ENCODE measurements at places on chromosomes 2 and 18.

DNA sequence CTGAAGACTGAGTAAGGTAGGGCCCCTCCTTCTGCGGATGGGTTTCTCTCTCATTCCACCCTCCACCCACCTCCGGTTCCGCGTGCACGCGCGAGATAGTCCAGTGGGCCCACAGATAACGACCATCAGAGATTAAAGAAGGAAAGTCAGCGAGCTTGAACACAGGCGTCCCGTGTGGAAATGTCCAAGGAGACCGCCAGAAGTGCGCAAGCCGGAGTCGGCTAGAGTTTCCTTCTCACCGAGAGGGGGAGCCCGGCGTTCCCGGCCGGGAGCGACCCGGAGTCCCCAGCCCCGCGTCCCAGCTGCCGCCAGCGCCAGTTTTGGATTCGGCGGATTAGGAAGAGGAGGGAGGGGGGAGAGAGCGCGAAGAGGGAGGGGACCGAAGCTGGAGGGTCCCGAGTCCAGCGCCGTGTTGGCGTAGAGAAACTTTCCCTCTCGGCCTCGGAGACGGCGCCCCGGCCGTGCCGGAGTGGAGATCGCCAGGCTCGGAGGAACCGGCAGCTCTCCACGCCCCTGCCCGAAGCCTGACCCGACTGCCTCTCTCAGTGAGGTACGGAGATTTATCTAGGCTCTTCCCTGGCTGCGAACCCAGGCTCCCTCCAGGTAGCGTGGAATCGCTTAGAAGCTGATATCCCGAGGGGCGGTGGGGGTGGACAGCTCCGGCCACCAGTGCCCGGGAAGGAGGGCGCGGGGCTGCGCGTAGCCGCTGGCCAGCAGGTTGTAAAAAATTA lies at the start of gene GULP1:
Gene GULP1 (plus strand): TSS at position 258 of the 731 bp plus-strand sequence. CDS start 185,829 bp downstream, outside the sequence.
- peak; percentile 77 for DNase-seq

- DNase-seq: peak; percentile 39
Observed at GRCh38 chr2:219737270-219737691, 109.9 kb downstream of the SLC4A3 start.

DNA sequence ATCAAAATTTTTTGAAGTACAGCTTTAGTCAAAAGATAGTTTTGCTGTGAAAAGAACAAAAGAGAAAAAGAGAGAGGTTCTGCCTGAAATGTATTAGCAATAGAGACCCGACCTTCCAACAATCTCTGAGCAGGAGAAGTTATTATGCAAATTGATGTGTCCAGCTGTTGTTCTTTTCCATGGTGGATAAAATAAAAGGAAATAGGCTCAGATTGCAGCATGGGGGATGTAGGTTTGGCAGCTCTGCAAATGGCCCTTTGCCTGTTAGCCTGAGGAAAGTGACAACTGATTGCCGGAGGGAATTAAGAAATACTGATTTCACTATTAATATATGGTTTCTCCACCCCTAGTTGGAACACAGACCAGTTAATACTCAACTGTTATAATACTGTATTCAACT lies 1283.2 kb upstream of the NXPH2 start:
- DNase-seq: no peak

- peak; percentile 25 for DNase-seq
Observed at GRCh38 chr2:142863485-142863961, 13.9 kb upstream of the KYNU start.

DNA sequence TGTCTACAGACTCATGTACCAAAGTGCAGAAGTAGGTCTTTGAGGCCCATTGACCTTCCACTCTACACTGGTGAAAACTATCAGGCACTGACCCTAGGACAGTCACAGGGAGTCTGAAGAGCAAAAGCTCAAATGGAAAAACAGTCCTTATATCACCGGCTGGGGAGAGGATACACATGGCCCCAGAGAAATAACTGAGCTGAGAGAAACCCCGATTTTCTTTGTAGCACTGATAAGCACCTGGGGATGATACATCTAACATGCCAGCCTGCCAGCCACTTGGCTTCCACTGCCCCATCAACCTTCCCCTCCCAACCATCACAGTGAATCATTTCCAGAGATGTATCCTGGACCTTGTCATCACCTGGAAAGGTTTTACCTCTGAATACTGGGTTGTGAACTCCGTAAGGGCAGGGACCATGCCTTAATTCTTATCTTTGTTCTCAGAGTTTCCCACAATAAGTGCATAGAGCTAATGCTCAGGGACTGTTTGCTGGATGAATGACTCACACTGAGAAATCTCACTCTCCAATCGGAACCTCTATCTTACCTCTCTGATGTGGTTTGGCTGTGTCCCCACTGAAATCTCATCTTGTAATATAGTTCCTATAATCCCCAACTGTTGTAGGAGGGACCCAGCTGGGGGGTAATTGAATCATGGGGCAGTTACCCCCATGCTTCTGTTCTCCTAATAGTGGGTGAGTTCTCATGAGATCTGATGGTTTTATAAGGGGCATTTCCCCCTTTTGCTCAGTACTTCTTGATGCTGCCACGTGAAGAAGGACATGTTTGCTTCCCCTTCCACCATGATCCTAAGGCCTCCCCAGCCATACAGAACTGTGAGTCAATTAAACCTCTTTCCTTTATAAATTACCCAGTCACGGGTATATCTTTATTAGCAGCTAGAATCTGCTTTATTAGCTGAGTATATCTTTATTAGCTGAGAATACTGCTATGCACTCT lies 37.1 kb downstream of the EVA1A start:
- peak; percentile 76 for DNase-seq

DNA sequence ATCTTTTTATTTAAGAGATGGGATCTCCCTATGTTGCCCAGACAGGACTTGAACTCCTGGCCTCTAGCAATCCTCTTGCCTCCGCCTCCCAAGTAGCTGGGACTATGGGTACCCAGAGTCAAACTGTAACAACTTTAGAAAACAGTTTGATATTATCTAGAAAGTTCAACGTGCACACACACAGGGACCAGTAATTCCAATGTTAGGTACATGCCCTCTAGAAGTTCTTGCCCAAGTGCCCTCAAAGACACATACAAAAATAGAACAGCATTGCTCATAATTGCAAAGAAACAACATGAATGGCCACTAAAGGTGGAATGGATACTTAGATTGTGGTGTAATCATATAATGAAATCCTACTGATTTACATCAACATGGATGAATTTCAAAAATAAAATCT lies 12.6 kb upstream of the LPIN2 start:
- no peak for DNase-seq

GRCh38 chr2:45904267-45904945 lies 252.9 kb downstream of the PRKCE start:
- DNase-seq: peak; percentile 46

DNA sequence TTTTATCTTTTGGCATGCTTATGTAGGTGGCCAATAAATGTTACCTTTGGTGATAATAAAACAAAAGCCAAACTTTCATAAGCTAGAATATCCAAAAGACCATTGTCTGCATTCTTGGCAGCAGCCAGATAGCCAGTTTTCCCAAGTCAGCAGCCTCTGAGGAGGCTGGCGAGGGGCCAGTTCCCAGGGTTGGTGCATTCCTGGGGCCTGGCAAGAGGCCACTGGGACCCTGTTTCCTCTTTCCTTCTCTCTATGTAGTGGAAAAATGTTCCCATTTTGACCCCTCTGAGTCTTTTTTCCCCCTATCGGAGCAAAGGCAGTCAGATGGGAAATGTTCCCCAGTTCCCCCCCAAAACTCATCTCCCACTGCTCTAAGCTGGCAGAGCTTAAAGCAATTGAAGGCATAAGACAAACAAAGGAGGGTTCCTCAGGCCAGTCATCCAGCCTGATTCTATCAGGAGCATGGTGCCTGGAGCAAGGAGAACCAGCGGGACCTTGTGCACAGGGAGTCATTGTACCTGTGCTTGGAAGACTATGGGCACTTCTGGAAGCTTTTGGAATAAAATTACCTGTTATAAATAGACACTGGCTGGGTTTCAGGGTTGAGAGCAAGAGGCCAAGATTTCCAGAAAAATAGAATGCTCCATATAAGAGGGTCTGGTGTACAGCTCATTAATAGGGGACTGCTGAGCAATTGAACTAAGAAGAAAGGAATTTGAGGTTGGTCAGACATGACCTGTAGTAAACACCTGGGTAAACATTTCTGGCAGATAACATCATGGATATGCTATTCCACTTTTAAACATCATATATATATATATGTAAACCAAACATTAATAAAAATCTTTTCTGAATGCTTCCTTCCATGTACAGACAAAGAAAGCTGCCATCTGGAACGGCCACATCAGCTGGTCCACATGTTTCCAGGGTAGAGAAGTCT lies 63.4 kb downstream of the NCKAP5 start:
- peak; percentile 3 for DNase-seq

GRCh38 chr2:55490554-55490953 lies 29.0 kb upstream of the CFAP36 start:
- peak; percentile 98 for DNase-seq

GRCh38 chr18:2827061-2827460 lies 19.7 kb upstream of the EMILIN2 start:
- no peak for DNase-seq
